COR-L47 (cell line): ENCODE measurements at places on chromosomes 5 and 9.

- no peak for DNase-seq
These were observed 65.7 kb upstream of the ATG10 start for GRCh38 chr5:81906086-81906485.

- DNase-seq: peak; percentile 15
These were observed 47.2 kb downstream of the GPBP1 start for GRCh38 chr5:57221049-57221568.

DNA sequence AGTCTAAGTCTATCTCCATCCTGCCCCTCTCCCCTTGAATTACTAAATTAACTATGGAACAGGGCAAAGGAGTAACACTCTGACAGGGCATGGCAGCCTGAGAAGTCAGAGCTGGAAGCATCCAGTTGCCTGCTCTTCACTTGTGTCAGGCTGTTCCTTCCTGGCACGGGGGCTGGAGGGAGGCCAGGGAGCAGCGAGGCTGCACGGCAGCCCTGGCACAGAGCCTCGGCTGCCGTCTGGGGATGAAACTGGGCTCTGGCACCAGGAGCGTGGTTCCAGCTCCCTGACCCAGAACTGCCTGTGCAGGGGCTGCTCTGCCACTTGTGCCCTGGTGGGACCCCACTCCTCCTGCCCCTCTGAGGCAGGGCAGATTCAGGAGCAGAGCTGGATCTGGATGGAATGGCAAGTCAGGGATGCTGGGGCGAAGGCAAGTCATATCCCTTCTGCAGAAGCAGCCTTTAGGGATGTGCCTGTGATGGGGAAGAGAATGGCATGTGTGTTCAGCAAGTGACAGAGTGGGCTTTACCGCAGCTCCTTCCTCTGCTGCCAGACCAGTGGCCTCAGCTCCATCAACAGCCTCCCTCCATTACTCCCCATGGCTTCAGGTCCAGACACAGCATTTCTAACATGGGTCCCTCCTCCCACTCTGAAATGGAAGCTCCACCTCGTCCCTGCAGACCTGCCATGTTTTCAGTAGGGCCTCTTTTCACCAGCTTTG lies 42.2 kb upstream of the PDE8B start:
- peak; percentile 46 for DNase-seq

DNA sequence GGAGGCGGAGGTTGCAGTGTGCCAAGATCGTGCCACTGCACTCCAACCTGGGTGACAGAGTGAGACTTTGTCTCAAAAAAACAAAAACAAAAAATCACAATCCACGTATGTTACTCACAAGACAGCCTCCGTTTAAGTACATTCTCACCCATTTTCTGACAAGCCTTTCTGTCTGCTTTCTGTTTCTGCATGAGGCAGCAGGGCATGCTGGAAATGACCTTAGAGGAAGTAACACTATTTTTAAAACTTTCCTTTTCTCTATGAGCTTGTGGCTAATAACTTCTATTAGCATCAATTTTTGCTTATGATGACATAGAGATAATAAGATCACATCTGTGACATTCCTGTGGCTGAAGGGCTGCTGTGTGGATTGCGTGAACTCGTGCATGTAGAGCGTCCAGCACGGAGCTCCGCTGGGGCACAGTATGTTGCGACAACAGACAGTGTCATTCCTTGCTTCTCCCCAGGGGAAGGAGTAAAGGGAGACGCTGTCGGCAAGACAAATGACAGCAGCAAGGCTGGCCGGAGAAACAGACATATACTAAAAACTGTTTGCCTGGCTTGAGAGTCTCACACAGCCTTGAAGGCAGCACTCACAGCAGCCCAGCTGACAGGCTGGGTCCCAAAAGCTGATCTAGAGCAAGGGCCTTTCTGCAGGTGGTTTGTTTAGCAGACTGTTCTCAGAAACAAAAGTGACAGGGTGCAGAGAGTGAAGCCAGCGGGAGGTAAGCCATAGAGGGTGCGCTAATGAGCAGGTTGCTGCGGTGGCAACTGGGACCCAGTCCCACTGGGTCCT lies 1.6 kb downstream of the BTNL3 start:
- DNase-seq: no peak

DNA sequence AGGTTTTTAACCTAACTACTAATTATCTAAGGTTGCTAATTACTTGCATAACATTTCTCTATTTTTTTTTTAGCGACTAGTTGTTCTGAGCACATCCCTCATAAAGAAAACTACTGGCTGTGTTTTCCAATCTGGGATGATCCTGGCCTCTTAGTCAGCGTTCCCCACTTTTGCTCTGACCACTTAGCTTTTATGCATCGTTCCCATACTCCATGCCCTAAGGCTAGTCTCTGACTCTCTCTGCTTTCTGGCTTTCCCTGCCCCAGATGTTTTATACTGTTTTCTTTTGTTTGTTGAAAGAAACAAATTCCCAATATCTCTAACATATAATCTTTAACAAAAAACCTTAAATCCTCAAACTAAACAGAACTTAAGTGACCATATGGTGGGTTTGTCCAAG lies 217.9 kb downstream of the SPATA31D1 start:
- DNase-seq: no peak

DNA sequence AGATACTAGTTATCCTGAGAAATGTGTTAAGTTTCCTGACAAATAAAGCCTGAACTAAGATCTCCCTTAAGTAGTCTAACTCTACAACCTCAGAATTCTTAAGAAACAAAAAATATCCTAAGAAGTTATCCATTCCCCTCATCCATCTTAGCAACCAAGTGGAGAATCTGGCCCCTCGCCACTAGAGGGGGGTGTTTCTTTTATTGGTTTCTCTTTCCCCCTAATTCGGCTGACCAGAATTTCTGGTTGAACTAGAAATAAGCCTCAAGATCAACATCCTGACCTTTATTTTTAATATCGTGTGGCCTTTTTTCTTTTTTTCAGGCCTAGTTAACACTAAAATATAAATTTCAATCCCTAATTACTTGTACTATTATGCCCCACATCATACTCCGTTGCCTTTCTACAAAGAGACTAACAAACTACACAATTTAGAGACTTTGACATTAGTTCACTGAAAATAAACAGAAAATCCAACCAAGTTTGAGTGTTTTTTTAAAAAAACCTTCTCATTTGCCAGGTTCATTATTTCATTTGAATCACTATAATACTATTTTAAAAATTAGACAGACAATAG lies 14.3 kb upstream of the NR4A3 start:
- peak; percentile 67 for DNase-seq

- no peak for DNase-seq
These were observed 49.1 kb downstream of the LRSAM1 start for GRCh38 chr9:127500399-127500798.

GRCh38 chr9:2657427-2657826 lies 35.8 kb downstream of the VLDLR start:
- DNase-seq: no peak

GRCh38 chr5:96402500-96402899 lies 30.5 kb downstream of the PCSK1 start:
- DNase-seq: no peak

DNA sequence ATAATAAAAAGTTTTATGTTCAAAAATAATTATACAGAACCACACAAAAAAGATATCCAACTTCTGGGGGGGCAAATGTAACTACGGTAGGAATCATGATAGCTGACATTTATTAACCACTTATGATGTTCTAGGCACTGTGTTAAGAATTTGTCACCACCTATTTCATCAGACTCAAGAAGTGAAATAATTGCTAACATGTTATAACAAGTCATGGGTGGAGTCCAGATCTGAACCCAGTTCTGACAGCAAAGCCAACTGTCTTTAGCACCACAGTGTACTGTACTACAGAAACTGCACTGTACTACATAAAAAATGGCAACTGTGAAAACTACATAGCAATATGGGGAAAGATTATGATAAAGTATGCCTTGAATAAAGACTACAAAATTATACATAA lies 3.0 kb upstream of the SAP30L start:
- no peak for DNase-seq

GRCh38 chr5:110048491-110048890 lies 358.8 kb downstream of the MAN2A1 start:
- DNase-seq: no peak
